H7 (cell line): ENCODE measurements at places on chromosomes 1 and 21. TPM values are rescaled to one million over a fixed set of nuclear protein-coding genes. Genes with fewer than 3 reads are reported as not detected.

The UQCRHL gene
- 9.3 and 14.5 TPM in 2 replicates for total RNA-seq

- DNase-seq = no peak
These were observed 96.2 kb downstream of the LAMC2 start for GRCh38 chr1:183282101-183282855.

GRCh38 chr21:35779690-35780570 lies 280.4 kb downstream of the SETD4 start:
- DNase-seq = no peak

The UTS2 gene
- total RNA-seq = 0.35 and 1.3 TPM in 2 replicates

GRCh38 chr1:32733582-32734321 lies 31.2 kb upstream of the SYNC start:
- DNase-seq = peak; percentile 58
